ENCODE measurements at places on chromosomes 2 and 18. TPM values are rescaled to one million over a fixed set of nuclear protein-coding genes. Genes with fewer than 3 reads are reported as not detected.

REEP1 gene
- not detected for total RNA-seq

PTH2R gene
- 0.29 TPM for total RNA-seq

CYBRD1 gene
- total RNA-seq: 0.32 TPM

TUBA4B gene
- not detected for total RNA-seq
